Glutamatergic neuron (in vitro differentiated cells): ENCODE measurements at places on chromosomes 2 and 18. TPM values are rescaled to one million over a fixed set of nuclear protein-coding genes. Genes with fewer than 3 reads are reported as not detected.

SERPINB3 gene
- total RNA-seq, result not detected

HOXD1 gene
- not detected for total RNA-seq

DNA sequence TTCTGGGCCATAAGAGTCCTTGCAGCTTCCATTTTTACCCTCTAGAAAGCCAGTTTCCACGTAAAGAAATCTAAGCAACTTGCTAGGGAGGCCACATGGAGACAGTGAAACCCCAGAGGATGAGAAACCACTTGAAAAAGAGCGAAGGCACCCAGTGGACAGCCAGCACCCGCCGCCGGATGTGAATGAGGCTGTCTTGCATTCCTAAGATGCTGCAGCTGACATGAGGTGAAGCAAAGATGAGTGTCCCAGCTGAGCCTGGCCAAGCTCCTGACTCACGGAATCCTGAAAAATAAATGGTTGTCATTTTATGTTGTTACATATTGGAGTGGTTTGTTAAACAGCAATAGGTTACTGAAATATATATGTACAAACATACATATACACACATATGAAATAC is 65.9 kb upstream of the STPG4 start:
- DNase-seq, result no peak

- no peak for DNase-seq
Observed at GRCh38 chr2:118803012-118803411, 44.4 kb downstream of the EN1 start.

DNA sequence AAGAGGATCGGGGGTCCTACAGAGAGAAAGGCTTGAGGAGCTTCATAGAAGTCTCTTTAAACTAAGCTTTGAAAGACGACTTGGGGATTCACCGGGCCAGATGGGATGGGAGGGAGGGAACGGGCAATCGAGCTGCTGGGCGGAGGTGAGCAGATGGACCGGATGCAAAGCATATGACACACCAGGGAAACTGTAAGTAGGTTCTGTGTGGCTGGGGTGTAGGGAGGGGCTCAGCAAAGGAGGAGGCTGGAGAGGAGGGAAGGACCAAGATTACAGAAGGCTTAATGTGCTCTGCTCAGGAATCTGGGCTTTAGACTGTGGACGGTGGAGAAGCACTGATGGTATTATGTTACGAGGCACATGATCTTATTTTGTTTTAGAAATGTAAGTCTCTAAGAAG is 131.5 kb downstream of the MAIP1 start:
- peak; percentile 80 for DNase-seq

DNA sequence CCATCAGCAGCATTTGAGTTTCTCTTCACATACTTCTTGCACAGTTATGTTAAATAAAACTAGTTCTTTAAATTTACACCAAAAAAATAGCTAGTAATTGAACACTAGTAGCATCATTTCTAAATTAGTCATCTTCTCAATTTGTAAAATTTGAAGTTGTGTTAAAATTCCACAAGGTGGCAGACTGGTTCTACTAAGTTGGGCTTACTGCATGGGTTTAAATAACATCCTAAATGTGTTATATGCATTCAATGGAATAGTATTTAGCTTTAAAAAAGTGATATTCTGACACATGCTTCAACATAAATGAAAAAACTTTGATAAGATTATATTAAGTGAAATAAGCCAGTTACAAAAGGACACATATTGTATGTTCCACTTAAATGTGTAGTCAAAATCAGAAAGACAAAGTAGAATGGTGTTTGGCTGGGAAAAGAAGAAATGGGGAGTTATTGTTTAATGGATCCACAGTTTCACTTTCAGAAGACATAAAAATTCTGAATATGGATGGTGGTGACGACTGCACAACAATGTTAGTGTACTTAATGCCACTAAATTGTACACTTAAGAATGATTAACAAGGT is 28.7 kb upstream of the RPRD1A start:
- DNase-seq, result no peak
